ENCODE measurements at places on chromosomes 4 and X.

- DNase-seq: no peak
Measured at GRCh38 chr4:157172011-157172410, 48.5 kb upstream of the GRIA2 start.

GRCh38 chr4:84920617-84921016 lies 45.9 kb downstream of the WDFY3 start:
- DNase-seq: no peak

DNA sequence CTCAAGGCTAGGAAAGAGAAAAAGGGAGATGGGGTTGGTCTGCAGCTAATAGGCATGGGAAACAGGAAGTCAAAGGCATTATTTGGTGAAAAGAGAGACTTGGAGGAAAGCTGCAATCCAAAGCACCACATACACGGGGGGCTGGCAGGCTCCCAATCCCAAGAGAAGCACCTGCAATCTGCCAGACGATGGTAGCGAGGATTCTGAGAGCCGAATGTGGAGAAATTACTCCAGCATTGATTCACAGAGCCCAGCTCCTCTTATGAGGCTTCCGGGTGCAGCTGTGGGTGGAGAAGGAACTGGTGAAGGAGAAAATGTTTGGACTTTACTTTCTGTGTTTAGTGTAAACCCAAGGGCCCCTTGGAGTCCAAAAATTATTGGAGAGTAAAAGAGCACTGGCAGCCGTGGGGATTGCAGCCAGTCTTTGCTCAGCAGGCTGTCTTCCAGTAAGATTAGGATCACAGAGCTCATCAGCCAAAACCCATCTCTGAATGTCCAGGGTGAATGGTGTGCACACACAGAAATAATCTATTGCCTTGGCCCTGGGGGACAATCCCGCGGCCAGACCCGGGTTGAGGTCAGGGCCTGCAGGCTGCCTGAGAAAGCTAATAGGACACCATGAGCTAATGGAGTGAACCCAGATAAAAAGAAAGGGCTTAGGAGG lies 197.6 kb downstream of the KIT start:
- no peak for DNase-seq

DNA sequence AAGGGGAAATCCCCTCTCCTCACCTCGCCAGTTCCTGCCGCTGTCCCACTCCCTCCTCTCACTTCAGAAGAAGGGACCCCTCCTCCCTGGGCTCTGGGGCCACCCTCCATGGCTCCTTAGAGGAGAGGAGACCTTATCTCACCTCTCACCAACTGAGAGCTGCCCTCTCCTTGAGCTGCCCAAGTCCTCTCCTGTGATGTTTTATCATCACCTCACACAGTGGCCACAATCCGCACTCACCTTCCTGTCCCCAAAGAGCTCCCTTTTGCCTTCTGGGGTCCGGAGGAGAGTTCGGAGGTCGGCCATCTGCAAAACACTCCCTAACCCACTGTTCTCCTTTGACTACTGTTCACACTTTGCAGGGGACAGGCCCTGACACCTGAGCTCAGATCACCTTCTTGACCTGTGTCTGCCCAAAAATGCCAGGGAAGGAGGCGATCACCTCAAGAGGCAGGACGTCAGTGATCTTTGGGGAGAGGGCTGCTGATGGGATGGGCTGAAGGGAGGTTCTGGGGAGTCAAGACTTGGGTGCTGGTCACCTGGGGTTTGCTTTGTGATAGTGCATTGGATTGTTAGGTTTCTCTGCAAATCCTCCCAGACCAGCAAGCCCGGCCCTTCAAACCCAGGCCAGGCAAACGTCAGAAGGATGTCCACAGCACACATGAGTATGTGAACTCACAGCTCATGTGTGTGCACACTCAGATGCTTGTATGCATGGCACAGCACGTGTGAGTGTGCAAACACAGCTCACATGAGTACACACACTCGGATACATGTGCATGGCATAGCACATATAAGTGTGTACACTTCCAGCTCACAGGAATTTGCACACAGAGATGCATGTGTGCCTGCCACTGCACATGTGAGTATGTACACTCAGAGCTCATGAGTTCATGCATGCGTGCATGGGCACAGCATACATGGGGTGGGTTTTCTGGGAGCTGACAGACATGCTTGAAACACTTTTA lies 41.8 kb downstream of the HTRA3 start:
- no peak for DNase-seq
